ENCODE measurements at places on chromosomes 16 and 17.

- no peak for DNase-seq
These were observed 55.2 kb upstream of the IRX5 start for GRCh38 chr16:54875443-54875842.

- no peak for DNase-seq
These were observed 10.9 kb upstream of the DHRS7C start for GRCh38 chr17:9802294-9802693.

- DNase-seq, result no peak
These were observed 27.4 kb downstream of the KIAA0513 start for GRCh38 chr16:85054948-85055492.

DNA sequence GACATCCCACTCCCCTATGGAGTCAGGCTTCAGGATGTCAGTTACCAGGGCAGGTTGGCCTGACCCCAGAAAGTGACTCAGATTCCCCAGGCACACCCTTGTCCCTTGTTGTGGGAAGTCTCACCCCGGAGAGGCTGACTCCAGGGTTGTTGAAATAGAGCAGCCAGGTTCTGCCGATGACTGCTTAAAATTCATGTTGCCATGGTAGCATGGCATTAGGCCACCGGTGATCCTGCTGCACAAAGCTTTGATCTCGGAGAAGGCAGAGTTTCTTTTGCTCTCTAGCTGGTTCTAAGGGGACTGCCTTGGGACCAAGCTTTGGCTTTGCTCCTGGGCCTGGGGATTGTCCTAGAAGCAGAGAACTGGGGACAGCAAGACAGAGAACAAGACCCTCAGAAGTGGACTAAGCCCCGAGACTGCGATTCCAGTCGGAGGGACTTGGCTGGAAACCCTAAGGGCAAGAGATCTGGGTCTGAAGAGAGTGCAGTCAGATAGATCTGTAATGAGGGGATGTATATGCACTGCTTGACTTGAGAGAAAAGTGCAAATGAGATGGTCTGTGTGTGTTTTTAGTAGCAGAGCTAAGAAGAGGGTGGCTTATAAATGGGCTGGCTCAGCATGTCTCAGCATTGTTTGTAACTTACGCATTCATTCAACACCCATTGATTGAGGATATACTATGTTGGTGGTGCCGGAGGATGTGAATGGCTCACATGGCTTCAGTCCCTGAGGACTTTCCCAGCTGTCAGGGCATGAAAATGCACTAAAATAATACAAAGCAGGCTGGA is 106.9 kb downstream of the RGS9 start:
- DNase-seq, result no peak

DNA sequence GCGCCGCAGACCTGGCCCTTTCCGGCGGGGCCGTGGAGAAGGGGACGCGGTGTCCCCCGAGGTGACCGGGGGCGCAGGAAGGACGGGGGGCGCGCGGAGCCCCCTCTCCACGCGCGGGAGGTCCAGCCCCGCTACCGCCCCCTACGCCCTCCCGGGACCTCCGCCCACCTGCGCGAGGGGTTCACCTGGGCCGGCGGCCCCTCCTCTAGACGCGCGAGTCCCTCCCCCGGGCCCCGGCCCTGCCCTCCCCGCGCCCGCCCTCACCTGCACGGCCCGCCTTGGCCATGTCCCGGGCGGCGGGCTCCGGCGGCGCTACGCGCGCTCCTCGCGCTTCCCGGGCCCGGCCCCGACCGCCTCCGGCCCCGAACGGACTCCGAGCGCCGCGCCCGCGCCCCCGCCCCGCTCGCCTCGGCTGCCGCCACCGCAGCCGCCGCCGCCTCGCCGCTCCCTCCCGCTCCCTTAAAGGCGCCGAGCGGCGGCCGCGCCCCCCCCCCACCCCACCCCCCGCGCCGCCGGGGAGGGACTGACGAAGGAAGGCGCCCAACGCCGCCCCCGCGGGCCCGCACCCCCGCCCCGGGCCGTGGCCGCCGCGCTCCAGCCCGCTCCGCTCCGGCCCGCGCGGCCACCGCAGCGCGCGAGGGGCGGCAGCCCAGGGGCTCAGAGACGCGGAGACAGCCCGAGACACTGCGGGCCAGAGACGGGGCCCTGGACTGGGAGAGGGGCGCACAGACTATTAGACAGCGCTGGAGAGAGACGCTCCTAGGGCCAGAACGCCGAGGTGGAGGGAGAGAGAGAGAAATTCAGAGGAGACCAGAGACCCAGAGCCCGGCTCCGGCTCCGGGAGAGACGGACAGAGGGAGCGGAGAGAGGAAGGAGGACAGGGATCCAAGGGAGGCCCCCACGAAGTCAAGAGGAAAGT is at the start of gene PITPNM3:
Gene PITPNM3, minus strand, starts transcription at position 435 of the 919 bp plus-strand sequence. Its CDS starts 149 bp downstream, at position 286.
- DNase-seq, result no peak

DNA sequence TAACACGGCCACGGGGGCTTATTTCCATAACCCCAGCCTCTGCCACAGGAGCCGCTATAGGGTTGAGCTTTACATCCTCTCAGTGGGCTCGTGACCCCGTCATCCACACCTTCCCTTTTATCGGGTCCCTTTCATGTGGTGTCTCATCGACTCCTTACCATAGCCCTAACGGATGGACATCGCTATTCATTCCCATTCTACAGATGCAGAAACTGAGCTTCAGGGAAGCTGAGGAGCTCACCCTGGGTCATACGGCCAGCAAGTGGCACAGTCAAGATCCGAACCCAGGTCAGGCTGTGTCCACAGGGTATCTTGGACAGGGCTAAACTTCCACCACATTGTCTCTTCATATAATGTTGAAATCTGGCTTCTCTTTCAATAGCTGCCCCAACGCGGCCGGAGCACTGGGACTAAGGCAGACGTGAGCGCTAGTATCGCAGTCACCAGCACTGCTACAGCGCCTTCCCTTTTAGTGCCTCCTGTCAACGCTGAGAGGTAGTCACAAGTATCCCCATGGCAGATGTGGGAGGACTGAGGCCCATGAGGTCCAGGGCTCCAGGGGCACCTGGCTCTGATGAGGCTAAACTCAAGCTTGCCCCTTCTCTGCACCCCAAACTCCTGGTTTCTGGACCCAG is 50.8 kb downstream of the SOCS1 start:
- DNase-seq, result no peak

- no peak for DNase-seq
These were observed 225.7 kb downstream of the SHISA9 start for GRCh38 chr16:13127144-13127543.

DNA sequence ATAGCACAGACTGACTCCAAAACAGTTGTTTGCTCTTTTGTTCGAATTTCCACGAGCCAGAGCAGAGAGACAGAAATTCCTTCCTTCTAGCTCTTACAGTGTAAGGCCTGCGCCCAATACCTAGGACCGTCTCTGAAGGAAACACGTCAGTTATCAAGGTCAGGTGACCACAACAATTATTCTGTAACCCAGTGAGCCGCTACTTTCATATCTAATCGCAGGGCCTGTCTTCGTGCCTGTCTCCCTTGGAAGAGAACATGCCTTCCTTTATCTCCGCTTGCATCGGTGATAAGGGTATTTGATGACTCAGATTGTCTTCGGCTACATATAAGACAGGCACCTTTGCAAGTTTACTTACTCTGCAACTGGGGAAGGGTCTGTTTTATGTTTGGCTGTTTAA is 288.0 kb downstream of the MAF start:
- no peak for DNase-seq

Data from stimulated activated CD8-positive, alpha-beta memory T cell treated with anti-CD3 and anti-CD28 coated beads, Interleukin-4, amount 100 ng/mL, for 1 hour (primary cell).